Retinal pigment epithelial cell (primary cell): ENCODE measurements at places on chromosomes 3 and 15.
A peak's percentile ranks its signal among the peaks of the same experiment; 100 is the strongest.

DNA sequence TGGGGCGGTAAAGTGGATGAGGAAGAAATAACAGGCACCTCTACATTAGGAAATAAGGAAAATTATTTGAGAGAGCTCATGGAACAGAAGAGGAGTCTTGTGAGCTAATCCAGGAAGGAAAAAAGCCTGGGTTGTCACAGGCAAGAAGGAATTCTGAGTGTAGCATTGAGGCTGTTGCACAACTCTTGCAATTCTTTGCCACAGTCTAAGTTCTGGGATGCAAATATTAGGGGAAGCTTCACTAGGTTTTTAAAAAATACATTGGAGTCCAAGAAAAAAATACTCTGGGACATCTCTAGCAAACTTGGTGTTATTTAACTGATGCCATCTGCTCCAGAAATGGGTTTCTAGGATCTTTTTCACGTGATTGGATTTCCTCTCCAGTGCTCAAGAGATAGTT, 122.3 kb downstream of the SPATA16 start:
- no peak for DNase-seq

DNA sequence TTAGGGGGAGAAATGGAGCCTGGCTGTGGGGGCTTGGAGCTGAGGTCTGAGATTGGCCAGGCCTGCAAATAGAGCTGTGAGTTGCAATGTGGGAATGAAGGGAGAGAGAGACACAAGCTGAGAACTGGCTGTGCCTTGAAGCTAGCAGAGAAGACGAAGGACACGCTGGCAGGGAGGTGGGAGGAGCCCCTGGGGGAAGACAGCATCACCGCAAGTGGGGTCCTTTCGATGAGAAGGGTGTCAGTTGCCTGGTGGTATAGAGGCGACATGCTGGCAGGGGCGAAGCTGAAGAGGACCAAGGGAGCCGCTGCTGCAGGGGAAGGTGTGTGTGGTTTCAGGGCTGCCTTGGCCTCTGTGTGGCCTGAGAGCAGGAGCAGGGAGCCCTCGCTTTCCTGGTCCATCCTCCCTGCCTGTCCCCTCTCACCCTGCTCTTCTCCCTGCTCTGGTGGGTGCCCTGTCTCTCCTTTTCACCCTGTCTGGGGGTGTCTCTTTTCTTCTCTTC, 5.5 kb downstream of the RHCG start:
- DNase-seq: no peak

GRCh38 chr3:72462595-72463011, 385.6 kb downstream of the SHQ1 start:
- no peak for DNase-seq

DNA sequence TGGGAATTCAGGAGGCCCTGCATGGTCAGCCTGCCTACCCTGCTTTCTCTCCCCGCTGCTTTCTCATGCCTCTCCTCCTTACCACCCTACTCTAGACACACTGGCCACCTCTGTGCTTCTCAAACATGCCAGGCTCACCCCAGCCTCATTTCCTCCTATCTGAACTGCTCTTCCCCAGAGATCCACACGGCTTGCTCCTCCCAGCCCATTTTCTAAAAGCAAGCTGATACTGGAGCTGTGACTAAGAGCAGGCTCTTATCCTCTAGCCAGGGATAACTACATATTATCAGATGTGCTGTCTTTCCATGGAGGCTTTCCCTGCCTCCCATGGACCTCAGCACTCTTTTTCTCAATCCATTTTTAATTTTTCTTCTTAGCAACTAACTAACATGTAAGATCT, 85.9 kb downstream of the BOC start:
- no peak for DNase-seq

DNA sequence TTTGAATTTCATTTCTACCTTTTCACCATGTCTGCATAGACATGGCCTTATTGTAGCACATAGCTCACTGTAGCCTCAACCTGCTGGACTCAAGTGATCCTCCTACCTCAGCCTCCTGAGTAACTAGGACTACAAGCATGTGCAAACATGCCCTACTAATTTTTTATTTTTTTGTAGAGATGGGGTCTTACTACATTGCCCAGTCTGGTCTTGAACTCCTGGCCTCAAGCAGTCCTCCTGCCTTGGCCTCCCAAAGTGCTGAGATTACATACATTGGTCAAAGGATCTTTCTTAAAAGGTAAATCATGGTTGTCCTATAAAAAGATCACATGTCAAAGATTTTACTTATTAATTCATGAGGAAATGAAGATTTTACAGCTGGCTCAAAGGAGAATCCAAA, 57.2 kb upstream of the GOLGA8B start:
- no peak for DNase-seq

- DNase-seq: no peak
Measured at GRCh38 chr3:159604151-159604581, 384.5 kb upstream of the IL12A start.

DNA sequence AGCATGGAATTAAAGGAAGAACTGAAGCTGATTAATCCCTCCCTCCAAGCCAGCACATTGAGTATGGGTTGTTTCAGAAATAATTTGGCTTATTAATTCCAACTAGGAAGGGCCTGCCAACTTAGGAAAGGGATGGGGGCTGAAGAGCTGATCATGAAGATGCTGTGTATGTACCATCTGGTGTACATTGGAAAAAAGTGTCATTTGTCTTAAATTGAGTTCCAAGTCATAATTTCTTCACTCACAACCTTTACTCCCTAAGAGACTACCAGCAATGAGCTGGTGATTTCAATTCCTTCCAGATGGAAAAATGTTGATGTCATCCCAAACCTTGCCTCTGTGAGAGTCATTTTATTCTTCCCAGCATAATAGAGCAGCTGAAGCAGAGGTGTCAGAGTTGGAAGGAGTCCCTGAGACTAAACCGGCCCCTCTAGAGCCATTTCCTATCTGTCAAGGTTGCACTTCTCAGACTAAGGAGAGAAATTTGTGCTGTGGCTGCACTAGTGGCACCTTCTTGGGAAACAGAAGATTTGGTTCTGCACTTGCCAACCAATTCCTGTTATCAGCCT, 79.4 kb downstream of the GTPBP8 start:
- no peak for DNase-seq

- DNase-seq: no peak
Measured at GRCh38 chr15:95975212-95975611, 355.3 kb upstream of the NR2F2 start.

GRCh38 chr3:133955892-133956291, 60.2 kb upstream of the RAB6B start:
- no peak for DNase-seq

DNA sequence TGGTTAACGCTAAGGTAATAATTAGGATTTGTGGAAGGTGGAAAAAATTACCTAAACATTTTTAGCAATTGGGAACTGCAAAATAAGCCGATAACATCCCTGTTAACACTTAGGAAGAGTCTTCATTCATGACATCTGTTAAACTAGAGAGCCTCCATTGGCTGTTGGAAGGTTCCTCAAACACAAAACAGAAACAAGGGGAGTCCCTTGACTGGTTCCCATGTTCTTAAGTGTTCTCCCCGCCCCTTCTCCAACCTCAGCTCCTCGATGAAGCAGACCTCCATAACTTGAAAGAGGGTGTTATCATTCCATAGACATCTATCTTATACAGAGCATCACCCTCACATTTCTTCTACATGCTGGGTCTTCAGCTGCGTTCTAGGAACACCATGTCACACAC, 2.5 kb downstream of the SLC22A13 start:
- no peak for DNase-seq

DNA sequence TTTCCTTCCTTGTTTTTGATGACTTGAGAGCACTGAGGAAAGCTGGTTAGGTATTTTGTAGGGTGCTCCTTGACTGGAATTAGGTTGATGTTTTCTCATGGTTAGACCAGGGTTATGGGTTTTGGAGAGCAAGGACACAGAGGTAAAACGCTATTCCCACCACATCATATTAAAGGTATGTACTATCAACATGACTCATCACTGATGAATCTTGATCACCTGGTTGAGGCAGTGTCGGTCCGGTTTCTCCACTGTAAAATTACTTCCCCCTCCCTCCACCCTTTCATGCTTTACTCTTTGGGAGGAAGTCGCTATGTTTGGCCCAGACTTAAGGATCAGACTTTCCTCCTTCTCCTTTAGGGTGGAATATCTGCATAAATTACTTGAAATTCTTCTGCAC, 201.6 kb downstream of the EDEM1 start:
- DNase-seq: no peak

GRCh38 chr3:102307442-102307841, 127.4 kb upstream of the ZPLD1 start:
- no peak for DNase-seq

GRCh38 chr3:29683018-29683993, 402.4 kb downstream of the RBMS3 start:
- DNase-seq: peak; percentile 45

- DNase-seq: no peak
Measured at GRCh38 chr3:54034971-54035370, 87.4 kb upstream of the CACNA2D3 start.

GRCh38 chr3:52067046-52067445, 10.7 kb upstream of the DUSP7 start:
- no peak for DNase-seq

DNA sequence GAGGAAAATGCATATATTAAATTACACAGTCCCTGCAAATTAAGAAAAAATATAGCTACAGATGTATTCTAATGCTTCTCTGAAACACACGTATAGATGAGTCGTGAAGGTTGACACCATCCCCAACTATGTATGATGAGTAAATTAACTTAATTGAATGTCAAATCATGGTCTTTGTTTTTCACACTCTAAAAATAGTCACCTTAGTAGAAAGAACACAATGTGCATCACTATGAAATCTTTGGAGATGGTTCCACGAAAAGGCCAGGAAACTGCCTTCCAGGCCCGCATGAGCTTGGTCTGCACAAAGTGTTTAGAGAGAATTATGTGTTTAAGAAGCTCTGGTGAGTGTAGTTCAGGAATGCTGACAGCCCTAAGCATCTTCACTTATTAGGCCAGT, 313.4 kb upstream of the IL12A start:
- no peak for DNase-seq

GRCh38 chr3:132180337-132180791, 136.8 kb upstream of the ACP3 start:
- DNase-seq: peak; percentile 28

DNA sequence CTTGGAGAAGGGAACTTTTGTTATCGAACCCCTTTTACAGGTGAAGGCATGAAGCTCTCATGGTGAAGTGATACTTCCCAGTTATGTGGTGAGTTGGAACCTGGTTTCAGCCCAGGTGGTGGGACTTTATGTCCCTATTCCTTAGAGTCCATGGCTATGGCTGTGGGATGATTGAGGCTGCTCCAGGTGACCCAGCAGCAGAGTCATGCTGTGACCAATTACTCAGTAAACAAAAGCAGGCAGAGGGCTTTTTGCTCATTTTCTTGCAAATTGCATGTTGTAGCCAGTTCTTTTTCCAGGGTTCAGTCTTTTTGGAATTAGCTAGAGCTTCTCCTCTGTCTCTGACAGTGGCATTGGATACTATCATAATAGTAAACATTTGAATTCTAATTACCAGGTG, 70.7 kb downstream of the CACNA2D3 start:
- DNase-seq: no peak

- DNase-seq: peak; percentile 78
Measured at GRCh38 chr3:123749711-123750110, 134.4 kb downstream of the MYLK start.

- no peak for DNase-seq
Measured at GRCh38 chr3:96677156-96677555, 137.2 kb upstream of the EPHA6 start.

DNA sequence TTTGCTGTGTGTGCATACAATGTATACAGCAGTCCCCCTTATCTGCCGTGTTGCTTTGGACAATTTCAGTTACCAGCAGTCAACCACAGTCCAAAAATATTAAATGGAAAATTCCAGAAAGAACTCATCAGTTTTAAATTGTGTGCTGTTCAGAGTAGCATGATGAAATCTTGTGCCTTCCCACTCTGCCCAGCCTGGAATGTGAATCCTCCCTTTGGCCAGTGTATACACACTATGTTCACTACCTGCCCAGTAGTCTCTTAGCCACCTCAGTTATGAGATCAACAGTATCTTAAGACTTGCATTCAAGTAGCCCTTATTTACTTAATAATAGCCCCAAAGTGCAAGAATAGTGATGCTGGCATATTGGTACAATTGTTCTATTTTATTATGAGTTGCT, 133.6 kb upstream of the ABHD17C start:
- DNase-seq: no peak

- no peak for DNase-seq
Measured at GRCh38 chr3:133757701-133758567, 11.7 kb downstream of the TF start.

- DNase-seq: peak; percentile 2
Measured at GRCh38 chr15:96500508-96500907, 170.0 kb downstream of the NR2F2 start.

DNA sequence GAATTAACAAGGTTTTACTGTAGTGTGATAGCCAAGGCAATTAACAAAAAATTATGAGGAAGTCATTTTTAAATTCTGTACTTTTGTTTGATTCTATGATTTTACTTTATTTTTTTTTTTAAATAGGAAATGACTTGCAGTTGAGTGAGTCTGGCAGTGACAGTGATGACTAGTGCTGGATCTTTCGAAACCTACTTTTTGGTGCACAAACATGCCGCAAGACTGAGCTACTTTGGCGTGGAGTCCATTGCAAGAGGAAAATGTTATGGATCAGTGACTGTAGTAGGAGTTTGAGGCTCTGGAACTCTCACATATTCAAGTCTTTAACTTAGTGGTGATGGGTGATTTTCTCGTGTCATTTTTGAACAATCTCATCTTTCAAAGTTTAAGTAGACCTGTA, 11.6 kb downstream of the EAF1 start:
- no peak for DNase-seq

DNA sequence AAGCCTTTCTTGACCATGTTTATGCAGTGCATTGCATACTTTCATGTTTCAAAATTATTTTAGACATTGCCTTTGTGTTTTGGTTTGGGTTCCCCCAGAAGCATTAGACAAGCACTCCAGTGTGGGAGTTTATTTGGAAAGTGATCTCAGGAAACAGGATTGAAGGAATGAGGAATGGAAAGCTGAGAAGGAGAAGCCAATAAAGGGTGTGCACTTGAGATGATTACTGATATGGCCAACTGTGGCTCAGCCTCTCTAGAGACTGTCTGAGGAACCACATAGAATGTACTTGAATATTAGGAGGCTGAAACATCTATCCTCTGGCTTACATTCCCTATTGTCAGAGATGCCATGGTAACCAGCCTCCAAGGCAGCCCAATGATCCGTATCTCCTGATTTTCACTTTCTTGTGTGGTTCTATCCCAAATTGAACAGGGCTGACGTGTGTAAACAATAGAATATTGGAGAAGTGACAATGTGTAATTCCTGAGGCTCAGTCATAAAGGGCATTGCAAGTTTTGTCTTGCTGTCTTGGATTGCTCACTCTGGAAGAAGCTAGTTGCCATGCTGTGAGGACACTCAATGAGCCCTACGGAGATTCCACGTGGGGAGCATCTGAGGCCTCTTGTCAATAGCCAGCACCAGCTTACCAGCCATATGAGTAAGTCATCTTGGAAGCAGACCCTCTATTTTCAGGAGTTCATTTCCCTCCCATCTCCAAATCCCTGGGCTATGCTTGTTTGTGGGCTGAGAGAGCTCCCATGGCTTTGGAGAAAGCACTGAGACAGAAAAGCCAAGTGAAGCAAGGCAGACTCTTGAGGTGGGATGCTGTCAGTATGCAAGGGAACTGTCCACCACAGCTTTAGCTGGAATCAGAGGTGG, 84.7 kb downstream of the SCN11A start:
- DNase-seq: no peak
